GDM1 (cell line): ENCODE measurements at places on chromosomes 1 and 21.

DNA sequence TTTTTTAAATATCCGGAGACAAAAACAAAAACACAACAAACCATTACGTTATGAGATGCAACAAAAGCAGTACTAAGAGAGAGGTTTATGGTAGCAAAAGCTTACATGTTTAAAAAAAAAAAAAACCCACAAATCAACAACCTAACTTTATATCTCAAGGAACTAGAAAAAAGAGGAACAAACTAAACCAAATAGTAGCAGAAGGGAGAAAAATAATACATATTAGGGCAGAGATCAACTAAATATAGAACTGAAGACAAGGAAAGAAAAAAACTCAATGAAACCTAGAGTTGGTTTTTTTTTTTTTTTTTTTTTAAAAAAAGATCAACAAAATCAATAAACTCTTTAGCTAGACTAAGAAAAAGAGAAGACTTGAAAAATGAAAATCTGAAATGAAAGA lies 34.9 kb downstream of the ZNF644 start:
- no peak for DNase-seq

DNA sequence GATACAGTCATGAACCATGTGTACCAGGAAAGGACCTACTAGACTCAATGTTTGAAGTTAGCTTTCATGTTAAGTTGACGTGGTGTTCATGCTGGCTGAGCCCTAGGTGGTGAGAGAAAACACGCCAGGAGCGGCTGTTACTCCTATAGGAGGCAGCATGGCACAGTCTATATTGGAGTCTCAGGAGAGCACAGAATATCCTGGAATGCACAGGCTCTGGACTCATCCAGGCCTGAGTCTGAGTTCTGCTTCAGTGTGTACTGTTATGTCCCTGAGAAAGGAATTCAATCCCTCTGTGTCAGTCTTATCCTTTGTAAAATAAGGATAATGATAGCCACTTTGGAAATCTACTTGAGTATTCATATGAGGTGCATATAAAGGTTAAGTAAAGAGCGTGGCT lies 41.2 kb downstream of the DPT start:
- DNase-seq = no peak

DNA sequence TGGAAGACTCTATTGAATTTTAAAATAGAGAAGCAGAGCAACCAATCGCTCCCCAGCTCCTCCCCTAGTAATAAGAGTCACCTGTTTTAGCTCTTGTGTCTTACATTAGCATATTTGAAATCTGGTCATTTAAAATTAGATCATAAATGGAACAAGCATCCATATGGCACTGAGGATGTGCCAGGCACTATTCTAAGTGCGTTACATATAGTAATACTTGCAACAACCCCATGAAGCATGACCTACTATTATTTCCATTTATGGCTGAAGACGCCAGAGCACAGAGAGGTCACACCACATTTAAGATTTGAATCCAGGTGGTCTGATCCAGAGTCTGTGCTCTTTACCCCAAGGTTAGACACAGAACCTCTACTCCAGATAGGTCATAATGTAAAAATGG lies 82.0 kb upstream of the HIVEP3 start:
- DNase-seq = no peak

- no peak for DNase-seq
These were observed 8.8 kb upstream of the CTBS start for GRCh38 chr1:84582802-84583587.

DNA sequence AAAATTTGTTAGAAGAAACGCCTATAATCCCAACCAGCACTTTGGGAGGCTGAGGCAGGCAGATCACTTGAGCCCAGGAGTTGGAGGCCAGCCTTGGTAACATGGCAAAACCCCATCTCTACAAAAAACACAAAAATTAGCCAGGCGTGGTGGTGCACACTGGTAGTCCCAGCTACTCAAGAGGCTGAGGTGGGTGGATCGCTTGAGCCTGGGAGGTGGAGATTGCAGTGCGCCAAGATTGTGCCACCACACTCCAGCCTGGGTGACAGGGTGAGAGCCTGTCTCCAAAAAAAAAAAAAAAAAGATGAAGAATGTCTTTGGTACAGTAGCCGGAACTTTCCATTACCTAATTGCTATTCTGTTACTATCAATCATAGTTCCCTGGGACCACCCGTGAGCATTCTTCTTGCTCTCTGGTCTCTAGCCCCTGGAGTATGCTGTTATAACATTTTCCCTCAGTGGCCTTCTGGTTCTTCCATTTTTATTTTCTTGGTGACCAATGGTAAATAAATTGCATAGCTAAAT lies 43.4 kb downstream of the WASF2 start:
- DNase-seq = no peak

DNA sequence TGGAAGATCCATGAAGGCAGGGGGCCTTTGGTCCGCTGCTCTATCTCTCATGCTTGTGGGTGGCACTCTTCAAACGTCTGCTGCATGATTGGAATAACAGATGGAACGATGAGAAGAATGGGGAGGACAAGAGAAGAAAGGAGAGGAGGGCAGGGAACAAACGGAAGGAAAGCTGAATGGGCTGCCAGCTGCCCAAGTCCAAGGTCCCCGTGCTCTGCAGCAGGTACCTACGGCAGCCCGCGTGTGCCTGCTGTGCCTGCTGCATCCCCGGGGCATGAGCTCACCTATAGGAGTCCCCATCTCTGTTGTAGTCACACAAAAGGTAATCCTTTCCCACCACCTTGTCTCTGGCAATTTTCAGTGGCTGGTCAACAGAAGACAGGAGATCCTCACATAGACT lies 73.1 kb downstream of the SLC66A1 start:
- DNase-seq = no peak

DNA sequence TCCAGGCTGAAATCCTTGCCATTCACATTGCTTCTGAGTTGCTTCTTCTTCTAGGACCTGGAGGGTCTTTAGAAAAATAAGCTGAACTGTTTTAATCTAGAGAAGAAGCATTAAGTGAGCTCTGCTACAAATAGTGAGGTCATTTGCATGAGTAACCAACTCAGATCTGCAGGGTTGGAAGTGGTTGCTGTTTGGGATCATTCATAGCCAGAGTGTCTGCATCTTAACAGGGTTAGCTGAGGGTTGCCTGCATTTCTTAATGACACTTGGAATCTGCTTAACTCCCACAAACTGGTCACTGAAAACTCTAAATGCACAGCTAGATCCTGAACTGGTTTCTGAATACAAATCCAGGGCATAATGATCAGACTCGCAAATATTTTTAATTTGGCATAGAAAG lies 9.9 kb downstream of the CNIH3 start:
- no peak for DNase-seq

GRCh38 chr1:57431400-57431799 lies 7.5 kb upstream of the DAB1 start:
- no peak for DNase-seq

- no peak for DNase-seq
These were observed 77.7 kb downstream of the KIRREL1 start for GRCh38 chr1:158071138-158071537.

GRCh38 chr1:9542430-9542829 lies 3.2 kb downstream of the SLC25A33 start:
- no peak for DNase-seq

DNA sequence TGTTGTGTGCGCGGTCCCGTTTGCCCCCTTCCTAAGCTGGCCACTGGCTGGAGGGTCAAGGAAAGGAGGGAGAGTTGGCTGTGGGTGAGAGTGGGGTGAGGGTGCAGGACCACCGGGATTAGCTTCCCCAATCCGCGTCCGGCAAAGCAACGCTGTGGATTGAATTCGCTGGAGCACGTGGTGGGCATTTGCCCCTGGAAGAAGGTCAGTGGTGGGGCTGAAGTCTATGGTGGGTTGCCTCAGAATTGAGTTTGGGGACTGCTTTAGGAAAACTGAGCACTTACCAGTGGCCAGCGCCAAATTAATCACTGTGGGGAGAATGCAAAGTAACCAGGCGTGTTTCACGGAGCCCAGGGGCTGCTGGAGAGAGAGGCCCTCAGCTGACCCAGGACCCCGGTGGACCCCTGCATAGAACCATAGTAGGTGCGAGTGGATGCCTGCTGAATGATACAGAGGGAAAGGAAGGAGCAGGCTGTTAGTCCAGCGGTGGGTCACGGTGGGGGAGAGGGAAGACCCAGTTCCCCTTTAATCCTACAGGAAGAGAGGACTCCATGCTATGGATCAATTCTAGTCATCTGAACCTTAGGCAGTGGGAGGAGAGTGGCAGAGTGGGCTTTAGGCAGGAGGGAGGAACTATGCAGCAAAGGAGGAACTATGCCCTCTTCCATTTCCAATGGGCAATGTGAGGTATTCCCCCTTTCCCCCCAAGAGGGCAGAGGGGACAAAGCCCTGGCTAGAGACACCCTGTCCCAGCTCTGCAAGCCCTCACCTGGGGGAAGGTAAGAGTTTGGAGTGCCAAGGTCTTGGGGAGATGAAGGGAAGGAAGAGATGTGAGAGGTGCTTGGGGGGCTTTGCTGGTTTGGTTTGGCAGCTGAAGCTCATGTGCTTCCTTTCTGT lies 1.2 kb downstream of the TNFRSF8 start:
- no peak for DNase-seq

DNA sequence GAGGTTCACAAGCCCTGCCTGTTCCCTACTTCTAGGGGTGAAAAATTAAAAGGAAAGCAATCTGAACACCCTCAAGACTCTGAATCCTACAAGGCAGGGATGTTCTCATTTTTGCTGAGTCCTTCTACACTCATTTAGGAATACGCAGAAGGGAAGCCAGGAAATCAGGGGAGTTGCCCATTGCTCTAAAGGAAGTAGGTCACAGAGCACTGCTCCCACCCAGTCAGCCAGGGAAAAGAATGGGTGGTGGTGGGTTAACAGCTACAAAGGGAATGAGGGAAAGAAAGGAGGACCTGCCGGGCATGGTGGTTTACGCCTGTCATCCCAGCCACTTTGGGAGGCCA lies 2.4 kb upstream of the CTTNBP2NL start:
- no peak for DNase-seq

DNA sequence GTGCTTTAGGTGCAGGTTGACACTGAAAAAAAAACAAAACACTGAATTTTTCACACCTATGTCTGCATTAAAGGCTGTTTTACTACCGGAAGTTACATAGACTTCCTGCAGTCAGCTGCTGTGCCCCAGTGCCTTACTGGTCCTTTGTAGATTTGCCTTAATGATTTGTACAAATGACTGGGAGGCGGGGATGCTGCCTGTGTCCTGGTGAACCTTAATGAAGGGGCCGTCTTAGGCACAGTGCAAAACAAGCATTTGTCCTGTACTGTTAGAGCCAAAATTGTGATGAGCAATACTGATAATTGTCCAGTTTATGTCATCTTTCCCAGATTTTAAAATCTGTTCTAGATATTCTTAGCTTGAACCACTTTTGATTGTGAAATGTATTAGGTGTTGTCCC lies 90.9 kb upstream of the PGD start:
- no peak for DNase-seq

GRCh38 chr1:161427733-161428516 lies 60.2 kb upstream of the CFAP126 start:
- DNase-seq = no peak

DNA sequence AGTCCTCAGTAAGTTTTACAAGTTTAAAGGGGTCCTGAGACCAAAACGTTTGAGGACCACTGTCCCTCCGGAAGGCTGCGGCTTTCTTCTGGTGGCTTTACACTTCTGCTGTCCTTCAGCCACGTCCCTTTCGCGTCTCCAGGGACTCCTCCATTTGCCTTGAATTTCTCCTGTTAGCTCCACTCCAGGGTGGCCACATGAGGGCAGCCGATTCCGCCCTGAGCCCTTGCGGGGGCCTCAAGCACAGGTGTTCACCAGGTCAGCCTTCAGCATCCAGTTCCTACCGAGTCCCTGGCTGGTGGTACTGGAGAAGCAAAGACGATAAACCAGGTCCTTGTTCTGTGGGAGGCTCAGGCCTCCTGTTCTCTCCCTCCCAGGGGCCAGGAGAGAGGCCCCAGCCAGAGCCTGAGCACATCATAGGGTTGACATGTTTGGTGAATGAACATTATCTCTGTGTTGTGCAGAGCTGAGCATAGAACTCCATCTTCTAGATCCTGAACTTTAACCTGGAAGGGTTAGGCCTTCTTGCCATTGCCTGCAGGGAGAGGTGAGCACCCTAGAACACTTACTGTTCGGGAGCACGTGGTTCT lies 27.4 kb upstream of the COQ8A start:
- no peak for DNase-seq

DNA sequence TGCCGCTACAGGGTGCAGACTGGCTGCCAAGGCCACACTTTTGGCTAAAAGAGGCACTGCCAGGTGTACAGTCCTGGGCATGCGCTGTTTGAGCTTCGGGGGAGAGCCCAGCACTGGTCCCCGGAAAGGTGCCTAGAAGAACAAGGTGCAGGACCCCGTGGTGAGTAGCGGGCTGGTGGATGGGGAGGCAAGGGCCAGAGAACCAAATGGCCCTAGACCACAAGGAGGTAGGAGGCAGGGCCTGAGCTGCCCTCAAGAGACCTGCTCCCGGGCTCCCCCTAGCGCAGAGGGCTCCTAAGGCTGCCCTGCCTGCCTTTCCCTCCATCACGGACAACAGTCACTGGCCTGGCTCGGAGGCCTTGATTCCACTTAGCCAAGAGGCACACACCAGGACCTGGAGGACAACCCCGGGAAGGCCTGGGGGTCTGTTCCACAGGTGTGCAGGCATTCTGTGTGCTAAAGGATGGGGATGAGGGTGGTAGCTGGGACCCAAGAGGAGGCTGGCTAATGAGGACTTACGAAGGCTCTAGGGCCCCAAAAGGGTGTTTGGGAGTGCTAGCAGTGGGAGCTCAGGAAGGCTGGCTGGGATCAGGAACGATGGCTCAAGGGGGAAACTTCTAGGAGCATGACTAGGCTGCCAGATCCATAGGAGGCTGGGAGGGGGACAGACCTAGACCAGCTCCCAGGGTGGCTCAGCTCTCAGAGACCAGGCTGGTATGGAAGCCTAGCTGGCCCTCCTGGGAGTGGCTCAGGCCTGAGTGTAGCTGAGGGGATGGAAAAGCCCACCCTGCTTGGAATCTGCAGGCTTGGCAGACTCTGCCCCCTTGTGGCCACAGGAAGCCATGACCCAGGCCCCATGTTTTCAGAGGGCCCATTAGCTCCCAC lies 742 bp downstream of the ARTN start:
- no peak for DNase-seq

GRCh38 chr1:224067621-224068457 lies 46.1 kb upstream of the FBXO28 start:
- no peak for DNase-seq

- DNase-seq = peak; percentile 89
These were observed 61.9 kb downstream of the DNTTIP2 start for GRCh38 chr1:93816970-93817678.

- DNase-seq = no peak
These were observed 390.3 kb upstream of the NFIA start for GRCh38 chr1:60692031-60692430.

DNA sequence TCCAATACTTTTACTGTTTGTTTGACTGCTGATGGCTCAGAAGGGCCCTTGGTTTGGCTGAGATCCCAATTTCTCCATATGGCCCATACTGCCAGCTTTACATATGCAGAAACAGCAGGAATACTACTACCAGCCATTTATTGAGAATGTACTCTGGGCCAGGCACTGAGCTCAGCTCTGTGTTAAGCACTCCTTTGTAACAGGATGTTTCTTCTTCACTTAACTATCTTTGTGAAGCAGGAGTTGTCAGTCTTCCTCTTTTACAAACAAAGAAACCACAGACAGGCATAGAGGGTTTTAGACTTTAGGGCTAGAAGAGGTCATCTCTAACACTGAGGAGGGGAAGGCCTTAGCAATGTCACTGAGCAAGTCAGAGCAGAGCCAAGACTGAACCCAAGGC lies 8.3 kb downstream of the HMGCL start:
- peak; percentile 48 for DNase-seq
